Pancreas (tissue), 10 donors: ENCODE measurements at places on chromosomes 12 and 14.

- DNase-seq: no peak
- H3K36me3 ChIP-seq: no peaks in the 10 kb centered on the region
- no peak overlapping the region for H3K27ac ChIP-seq
- no peaks in the 10 kb centered on the region for H3K27me3 ChIP-seq
Measured at GRCh38 chr12:132447731-132448462, 42.1 kb upstream of the FBRSL1 start.

DNA sequence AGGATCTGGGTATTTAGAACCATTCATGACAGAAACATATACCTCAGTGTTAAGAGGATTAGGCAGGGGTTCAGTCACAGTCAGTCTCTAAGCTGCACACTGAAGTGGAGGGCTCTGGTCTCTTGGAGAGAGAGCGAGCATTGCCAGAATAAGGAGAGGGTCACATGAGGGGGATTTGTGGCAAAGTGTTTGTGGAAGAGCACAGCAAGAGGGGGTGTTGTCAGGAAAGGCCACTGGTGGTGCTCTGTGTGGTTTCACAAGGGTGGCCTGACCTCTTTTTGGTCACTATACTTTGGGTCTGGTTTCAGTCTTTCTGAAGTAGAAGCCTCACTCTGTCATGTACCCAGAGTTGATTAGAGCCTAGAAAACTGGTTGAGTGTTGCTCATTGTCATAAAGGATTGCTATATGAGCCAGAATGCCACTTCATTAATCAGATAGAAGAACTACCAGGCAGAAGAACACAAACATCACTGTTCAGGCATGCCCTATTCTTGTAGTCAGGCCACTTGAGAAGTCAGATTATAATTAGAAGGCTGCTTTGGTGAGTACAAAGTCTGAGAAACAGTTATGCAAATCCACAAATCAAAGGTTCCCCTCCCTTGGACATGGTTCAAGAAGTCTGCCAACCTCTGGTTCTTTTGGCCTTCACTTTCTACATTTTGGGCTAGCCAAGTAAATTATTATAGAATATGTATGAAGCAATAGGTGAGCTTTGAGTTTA lies 8.4 kb downstream of the TMEM19 start:
- H3K4me1 ChIP-seq: peaks cover 11% of the 10 kb centered on the region
- no peak for DNase-seq
- peaks cover 2% of the 10 kb centered on the region for H3K36me3 ChIP-seq
- H3K4me3 ChIP-seq: no peak overlapping the region
- H3K27ac ChIP-seq: no peak overlapping the region

GRCh38 chr12:47385653-47386052 lies 305.9 kb upstream of the AMIGO2 start:
- no peaks in the 10 kb centered on the region for H3K27me3 ChIP-seq
- H3K4me3 ChIP-seq: no peak overlapping the region
- no peak for DNase-seq
- no peak overlapping the region for H3K27ac ChIP-seq
- H3K4me1 ChIP-seq: peaks cover 10% of the 10 kb centered on the region

GRCh38 chr14:64337888-64338615 lies 43.9 kb upstream of the ESR2 start:
- peaks cover 7% of the 10 kb centered on the region for H3K4me1 ChIP-seq
- H3K4me3 ChIP-seq: peak overlapping the region; percentile 67
- H3K36me3 ChIP-seq: no peaks in the 10 kb centered on the region
- H3K27ac ChIP-seq: peak overlapping the region; percentile 85

GRCh38 chr12:91663310-91663709 lies 480.7 kb upstream of the DCN start:
- no peaks in the 10 kb centered on the region for H3K36me3 ChIP-seq
- H3K27me3 ChIP-seq: no peaks in the 10 kb centered on the region
- no peak for DNase-seq
- H3K4me3 ChIP-seq: no peak overlapping the region
- H3K27ac ChIP-seq: no peak overlapping the region

- H3K36me3 ChIP-seq: no peaks in the 10 kb centered on the region
- no peak overlapping the region for H3K4me3 ChIP-seq
- H3K4me1 ChIP-seq: no peaks in the 10 kb centered on the region
- peak overlapping the region; percentile 22 for H3K27ac ChIP-seq
Measured at GRCh38 chr12:130830246-130830551, 8.9 kb downstream of the STX2 start.

DNA sequence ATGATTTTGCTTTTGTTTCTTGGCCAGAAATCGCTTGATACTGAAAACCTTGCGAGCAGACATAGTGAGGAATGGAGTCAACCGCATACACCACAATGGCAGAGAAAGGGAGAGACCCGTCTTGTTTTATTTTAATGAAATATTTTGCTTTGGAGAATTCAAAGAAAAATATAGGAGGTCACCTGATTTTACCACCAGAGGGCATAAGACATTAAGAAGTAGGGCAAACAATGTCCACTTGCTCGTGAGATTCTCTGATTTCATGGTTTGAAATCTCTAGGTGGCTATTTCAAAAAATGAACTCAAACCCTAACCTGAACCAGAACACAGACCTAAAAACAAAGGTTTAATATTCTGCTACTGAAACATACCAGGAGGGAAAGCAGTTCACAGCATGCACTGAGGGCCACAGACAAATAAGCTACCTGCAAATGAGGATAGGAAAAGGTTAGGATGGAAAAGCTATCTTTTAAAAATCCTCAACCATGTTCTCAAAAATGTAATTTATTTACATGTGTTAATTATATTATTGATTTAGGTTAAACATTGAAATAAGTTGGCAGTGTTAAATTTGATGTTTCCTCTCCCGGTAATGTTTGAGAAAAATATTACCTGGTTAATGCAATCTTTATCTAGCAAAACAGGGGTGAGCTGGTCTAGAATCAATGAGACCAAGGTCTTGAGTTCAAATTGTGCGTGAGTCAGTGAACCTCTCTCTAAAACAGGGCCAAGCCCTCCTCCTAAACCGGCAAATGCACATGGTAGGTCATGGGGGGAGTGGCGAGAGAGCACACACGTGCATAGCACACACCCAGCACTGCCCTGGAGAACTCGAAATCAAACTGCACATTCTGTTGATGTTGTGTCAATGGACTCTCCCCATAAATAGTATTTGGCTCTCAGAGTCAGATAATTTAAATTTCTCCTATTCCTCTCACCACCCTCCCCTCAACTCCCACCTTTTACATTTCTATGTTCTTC lies 12.5 kb downstream of the IFNG-AS1 start:
- H3K36me3 ChIP-seq: no peaks in the 10 kb centered on the region
- H3K27me3 ChIP-seq: no peaks in the 10 kb centered on the region
- no peak overlapping the region for H3K4me3 ChIP-seq
- DNase-seq: no peak
- no peak overlapping the region for H3K27ac ChIP-seq

DNA sequence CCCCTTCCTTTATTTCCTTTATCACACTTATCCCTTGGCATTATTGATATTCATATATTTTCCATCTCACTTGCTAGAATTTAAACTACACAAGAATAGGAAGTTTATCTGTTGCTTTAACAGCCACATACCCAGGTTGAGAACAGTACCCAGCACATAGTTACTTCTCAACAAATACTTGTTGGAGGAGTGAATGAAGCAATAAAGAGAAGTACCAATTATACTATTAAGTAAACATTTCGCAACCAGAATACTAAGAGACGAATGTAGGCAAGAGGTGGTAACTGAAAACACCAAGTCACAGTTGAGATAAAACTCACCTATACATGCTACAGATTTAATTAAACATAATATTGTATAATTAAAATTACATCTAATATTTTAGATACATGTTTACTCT lies 110.9 kb downstream of the FSCB start:
- no peaks in the 10 kb centered on the region for H3K36me3 ChIP-seq
- H3K27ac ChIP-seq: no peak overlapping the region
- H3K4me3 ChIP-seq: no peak overlapping the region
- H3K4me1 ChIP-seq: no peaks in the 10 kb centered on the region

GRCh38 chr12:63844391-63845341 lies at the start of gene SRGAP1:
Gene SRGAP1 (plus strand): TSS chr12:63844700. CDS start chr12:63844817, 117 bp downstream.
- H3K27me3 ChIP-seq: no peaks in the 10 kb centered on the region
- H3K36me3 ChIP-seq: no peaks in the 10 kb centered on the region
- peak within 1 kb of the TSS; percentile 57 for H3K4me3 ChIP-seq
- peaks cover 8% of the 10 kb centered on the region for H3K4me1 ChIP-seq
- DNase-seq: peak; percentile 79

- no peak for DNase-seq
- H3K4me3 ChIP-seq: no peak overlapping the region
- no peaks in the 10 kb centered on the region for H3K36me3 ChIP-seq
- no peak overlapping the region for H3K27ac ChIP-seq
- no peaks in the 10 kb centered on the region for H3K4me1 ChIP-seq
Measured at GRCh38 chr12:7042842-7043241, 17.7 kb upstream of the C1S start.
